Endothelial cell (in vitro differentiated cells): ENCODE measurements at places on chromosomes 2 and 18.

DNA sequence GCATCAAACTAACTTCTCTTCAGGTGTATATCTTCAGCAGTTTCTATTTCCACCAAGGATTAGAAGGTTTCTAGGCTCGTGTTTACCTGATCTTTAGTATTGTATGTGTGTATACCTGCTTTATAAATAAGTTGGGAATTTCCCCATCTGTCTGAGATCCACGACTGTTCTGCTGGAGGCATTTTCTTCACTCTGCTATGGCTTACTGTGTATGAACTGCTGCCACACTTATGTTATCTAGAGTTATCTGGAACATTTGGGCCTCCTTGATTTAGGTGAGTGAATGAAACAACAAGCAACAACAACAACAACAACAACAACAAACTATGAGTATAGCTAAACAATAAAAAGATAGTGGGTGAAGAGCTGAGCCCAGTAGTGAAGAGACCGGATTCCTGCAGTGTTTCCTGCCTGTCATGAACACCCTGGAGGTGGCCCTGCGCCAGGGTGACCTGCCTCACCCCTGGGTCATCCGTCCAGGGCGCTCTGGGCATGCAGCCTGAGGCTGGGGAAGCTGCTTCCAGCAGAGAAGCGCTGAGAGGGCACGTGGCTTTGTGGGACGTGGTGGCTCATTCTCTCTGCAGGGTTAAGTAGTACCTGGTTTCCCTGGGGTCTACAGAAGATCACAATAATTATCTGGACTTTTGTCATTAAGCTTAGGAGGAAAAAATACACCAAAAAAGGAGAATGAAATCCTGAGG, 56.1 kb upstream of the GATA6 start:
- no peak for DNase-seq

- DNase-seq = no peak
Observed at GRCh38 chr2:20771299-20771698, 51.6 kb downstream of the LDAH start.

GRCh38 chr2:38836791-38837190, 38.9 kb downstream of the DHX57 start:
- DNase-seq = no peak

DNA sequence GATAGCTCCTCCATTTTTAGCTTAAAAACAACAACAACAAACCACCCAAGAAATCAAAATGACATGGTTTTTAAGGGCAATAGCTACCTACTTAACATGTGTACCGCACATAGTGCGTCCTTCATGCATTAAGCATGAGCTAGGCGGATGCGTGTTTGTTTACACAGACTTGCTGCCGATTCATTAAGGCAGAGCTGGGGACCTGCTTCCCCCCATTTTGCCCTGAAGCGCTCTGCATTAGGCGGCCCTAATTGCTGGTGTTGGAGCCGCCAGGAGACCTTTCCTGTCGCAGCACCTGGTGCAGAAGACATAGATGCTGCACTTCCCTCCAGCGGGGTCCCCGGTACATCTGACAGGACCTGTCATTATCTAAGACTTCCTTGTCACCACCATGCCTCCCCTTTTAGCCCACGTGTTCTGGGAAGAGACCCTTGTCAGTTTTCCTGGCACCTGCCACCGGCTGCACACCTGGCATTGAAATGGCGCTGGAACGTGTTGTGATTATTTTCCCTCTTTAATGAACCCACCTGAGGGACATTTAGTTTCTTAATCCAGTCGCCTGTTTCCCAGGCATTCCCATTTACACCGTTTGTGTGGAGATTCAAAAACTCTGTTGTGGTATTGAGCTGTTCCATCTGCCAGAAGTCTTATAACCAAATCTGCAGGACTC, 261.1 kb upstream of the RAB12 start:
- no peak for DNase-seq

GRCh38 chr2:23249348-23249747, 135.6 kb upstream of the KLHL29 start:
- no peak for DNase-seq
